Panc1 (cell line): ENCODE measurements at places on chromosomes 7 and 10. TPM values are rescaled to one million over a fixed set of nuclear protein-coding genes. Genes with fewer than 3 reads are reported as not detected.

DNA sequence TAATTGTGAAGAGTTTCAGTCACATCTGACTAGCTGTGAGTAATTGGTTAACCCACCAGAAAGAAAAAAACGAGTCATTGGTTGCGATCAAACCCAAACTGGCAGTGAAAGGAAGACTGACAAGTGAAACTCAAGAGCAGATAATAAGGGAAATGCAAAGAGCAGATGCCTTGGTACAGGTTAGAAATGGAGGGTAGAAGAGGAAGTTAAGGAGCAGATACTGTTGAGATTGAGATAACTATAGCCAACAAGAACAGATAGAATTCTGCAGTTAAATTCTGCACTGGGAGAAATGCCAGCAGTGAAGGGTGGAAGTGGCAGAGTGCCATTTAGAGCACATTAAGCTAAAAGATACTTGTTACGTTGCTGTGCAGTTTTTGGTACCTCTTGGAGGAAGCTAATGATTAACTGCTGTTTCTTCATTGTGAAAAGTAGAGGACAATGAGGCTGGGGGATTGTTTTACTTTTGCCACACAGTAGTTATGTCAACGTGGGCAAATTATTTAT, 65.8 kb downstream of the CDK13 start:
- DNase-seq: no peak

- no peak for DNase-seq
Measured at GRCh38 chr10:3764626-3765112, 20.3 kb downstream of the KLF6 start.

DNA sequence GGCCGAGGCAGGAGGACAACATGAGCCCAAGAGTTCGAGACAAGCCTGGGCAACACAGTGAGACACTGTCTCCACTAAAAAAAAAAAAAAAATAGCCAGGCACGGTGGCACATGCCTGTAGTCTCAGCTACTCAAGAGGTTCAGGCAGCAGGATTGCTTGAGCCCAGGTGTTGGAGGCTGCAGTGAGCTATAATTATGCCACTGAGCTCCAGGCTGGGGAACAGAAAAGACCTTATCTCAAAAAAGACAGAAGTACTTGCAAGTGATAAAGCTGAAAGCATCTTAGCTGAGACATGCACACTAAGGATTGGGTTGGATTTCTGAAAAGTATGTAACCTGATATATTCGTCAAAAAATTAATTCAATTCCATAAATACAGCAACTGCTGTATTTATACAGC, 68.4 kb downstream of the PPP1R3C start:
- DNase-seq: no peak

DNA sequence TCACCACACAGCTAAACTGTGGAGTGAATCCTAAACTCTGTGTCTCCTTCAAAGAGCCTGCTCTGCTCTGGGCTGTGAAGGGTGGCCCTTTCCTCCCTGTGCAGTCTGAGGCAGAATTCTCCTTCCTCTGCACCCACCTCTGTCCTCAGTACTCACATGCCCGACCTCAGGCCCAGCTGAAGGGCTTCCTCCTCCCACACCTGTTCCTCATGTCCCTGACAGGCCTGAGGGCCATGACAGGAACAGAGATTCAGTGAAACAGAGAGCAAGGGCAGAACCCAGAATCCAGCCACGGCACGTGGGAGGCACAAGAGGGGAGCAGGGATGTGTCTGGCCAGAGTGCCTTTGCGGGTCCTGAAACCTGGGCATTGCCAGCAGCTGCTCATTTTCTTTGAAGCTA, 13.9 kb downstream of the CREB3L2 start:
- no peak for DNase-seq

- DNase-seq: no peak
Measured at GRCh38 chr10:67780759-67781538, 57.0 kb downstream of the DNAJC12 start.

DNA sequence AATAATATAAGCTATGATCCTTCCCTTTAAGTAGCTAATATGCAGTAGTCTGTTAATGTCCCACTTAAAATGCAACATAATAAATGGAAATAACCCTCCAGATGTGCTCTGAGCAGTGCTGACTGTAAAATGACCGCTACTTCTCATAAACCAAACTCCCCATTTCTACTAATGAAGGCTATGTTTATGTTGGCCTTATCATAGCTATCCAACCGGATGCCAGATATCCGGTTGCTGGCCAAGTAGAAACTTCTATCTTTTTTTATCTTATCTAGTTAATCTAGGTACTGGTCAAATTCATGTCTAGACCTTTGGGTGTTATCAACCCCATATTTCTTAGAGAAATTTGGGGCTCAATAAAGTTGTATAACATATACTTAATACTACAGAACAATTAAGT, 56.6 kb downstream of the CHRM2 start:
- DNase-seq: no peak

- DNase-seq: no peak
Measured at GRCh38 chr10:6590100-6590499, 10.0 kb upstream of the PRKCQ start.

- no peak for DNase-seq
Measured at GRCh38 chr10:124616836-124617130, 127.4 kb downstream of the FAM53B start.

DNA sequence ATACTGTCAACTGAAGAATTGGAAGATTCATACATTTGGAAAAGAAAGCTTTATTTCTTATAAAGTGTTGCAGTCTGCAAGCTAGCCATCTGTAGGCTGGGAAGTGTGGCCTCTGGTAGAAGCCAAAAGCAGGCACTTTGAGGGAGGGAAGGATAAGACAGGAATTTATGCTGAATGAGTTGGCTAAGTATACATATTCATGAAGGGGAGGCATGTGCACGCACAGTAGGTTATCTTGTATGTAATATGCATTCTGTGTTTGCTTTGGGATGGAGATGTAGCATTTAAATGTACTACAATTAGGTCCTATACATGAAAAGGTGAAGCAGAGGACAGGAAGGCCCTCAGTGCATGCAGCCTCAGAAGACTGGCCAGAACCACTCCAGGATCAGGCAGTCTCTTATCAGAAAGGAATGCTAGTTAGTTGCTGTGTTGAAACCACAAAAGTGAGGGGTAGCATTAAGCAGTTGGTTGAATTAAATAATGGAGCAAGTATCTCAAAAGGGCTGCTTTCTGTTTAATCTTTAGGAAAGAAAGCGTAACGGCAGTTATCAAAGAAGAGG, 40.9 kb downstream of the MYO3A start:
- no peak for DNase-seq

DNA sequence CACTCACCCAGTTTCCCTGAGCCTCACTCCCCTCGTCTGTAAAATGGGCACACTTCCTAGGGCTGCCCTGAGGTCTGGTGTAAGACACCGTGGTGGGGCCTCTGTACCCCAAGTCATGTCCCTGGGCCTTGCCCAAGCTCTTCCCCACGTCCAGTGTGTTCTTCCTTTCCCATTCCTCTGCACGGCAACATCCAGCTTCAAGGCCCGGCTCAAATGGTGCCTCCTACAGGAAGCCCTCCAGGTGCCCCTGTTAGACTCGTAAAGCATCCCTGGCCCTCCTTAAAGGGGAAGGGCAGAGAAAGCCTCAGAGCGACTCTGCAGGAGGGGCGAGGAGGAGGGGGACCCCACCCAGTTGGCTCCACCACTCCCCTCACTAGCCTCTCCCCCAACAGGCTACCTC, 8.6 kb downstream of the SLC29A4 start:
- no peak for DNase-seq

PITRM1 gene
- 63.5 TPM for total RNA-seq

FGF8 gene
- total RNA-seq: 0.39 TPM

TMEM176B gene
- total RNA-seq: 0.31 TPM

DENND11 gene
- 10.4 TPM for total RNA-seq

AUTS2 gene
- 2.5 TPM for total RNA-seq
